ENCODE measurements at places on chromosomes 3 and 15.

GRCh38 chr3:184039414-184039813 is 7.9 kb downstream of the HTR3D start:
- DNase-seq = no peak

GRCh38 chr15:79981831-79982455 is 10.9 kb upstream of the BCL2A1 start:
- DNase-seq = no peak

GRCh38 chr3:109985943-109986555 is 648.7 kb upstream of the DPPA4 start:
- no peak for DNase-seq

- DNase-seq = no peak
Measured at GRCh38 chr3:65914740-65915367, 123.9 kb downstream of the MAGI1 start.

DNA sequence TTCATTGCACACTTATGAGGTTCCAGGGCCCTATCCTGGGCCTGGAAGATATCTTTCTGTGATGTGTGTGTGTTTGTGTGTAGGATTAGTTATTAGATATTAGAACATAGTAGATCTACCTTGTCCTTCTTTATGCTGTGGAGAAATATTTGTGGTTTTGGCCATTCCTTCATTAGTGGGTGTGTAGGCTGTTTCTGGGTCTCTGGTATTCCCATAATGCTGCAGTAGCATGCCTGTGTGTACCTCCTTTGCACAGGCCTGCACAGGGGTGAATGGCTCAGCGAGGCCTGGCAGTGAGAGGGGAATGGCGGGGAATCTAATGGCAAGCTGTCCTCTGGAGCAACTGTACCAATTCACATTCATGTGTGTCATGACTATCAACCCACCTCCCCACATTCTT is 125.8 kb upstream of the MRPS22 start:
- no peak for DNase-seq

DNA sequence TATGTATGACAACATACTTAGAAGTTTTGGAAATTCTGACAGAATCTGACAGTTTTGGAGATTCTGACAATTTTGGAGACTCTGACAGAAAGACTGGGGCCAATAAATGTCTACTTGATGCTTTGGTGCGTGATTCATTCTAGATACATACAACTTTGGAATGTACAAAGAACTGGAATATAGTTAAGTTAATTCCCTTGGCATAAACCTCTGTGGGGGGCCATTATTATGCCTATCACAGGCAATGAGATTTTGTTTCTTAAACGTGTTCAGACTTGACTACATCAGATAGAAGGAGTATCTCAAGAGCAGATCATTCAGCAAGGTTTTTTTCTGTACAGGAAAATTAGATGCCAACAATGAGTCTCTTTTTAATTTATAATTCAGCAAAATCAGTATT is 617.6 kb upstream of the ZNF717 start:
- DNase-seq = no peak

DNA sequence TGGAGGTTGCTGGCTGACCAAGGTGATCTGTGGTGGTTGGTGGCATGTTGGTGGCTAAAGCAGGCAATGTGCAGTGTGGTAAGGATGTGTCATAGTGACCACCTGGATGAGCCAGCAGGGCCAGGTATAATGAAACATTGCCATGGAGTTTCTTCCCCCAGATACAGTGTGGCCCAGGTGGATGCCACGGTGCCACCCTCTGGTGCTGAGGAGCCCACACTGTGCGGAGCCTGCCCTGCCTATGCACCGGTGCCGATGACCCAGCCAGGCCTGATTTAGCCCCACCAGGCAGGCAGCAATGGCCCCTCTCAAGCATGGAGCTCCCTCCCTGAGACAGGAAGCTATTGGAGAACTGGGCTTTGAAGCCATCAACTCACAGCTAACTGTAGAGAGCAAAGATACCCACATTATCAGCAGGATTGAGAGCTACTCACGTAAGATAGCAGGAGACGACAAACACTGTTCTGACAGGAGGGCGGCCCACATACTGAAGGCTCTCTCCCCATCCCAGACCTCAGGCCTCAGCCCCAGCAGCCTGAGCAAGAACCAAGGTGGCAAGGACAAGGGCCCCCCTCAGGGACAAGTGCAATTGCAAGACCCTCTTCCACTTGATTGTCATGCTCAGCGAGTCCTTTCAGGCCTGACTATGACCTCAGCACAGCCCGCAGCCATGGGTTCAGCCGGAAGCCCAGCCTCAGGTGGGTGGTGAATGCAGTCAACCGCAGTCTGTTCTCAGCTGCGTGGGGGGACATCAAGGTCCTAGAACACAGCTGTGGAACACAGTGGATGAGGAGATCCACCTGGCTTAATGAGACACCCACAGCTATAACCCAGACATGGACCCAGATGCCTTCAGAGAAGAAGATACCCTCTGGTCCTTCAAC is 82.8 kb upstream of the CDV3 start:
- DNase-seq = no peak

- no peak for DNase-seq
Measured at GRCh38 chr15:80906159-80906766, 83.4 kb downstream of the MESD start.

GRCh38 chr3:192467230-192468140 is 259.9 kb downstream of the FGF12 start:
- DNase-seq = no peak

DNA sequence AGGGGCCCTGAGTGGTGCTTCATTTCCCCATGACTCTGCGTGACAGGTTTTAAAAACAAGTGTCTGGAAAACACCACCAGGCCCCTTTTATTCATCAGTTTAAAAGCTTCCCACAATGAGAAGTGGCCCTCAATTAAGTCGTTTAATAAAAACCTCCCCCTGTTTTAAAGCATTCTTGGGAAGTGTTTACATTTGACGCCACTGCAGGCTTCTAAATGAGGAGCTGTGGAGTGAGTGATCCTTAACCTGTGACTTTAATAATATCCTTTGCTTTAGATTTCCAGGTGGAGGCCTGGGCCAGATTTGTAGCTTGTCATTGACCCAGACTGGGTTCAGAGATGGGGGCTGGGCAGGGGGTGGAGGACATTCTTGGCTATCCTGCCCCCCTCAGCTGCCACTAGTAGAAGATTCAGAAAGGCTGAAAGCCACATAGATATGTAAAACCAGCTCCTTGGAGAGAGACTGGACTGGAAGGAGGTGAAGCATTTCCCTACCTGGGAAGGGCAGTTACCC is 11.3 kb downstream of the CGNL1 start:
- no peak for DNase-seq

DNA sequence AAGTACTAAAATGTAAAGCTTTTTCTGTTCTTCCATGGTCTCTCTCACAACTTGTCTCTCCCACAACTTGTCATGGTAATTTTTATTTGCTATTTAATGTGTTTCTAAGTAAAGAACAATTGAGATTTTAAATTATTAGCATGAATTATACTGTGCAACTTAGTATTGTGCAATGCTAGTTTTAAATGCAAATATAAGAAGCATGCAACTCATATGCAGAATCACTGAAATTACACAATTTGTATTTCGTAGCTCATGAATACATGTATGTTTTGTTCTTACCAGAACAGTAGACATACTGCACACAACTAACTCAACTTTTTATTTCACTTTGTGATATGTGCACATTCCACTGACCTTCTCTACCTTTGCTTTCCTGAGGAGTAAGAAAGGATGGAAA is 96.5 kb downstream of the SQOR start:
- no peak for DNase-seq

GRCh38 chr15:96460106-96460505 is 129.6 kb downstream of the NR2F2 start:
- no peak for DNase-seq

GRCh38 chr15:68196445-68197169 is 8.5 kb downstream of the CALML4 start:
- DNase-seq = no peak

GRCh38 chr3:4866866-4867265 is 112.4 kb upstream of the BHLHE40 start:
- no peak for DNase-seq

GRCh38 chr3:154178172-154178571 is 57.0 kb downstream of the ARHGEF26 start:
- no peak for DNase-seq

All from C1 segment of cervical spinal cord (tissue), 14 donors.